Activated CD4-positive, alpha-beta memory T cell treated with anti-CD3 and anti-CD28 coated beads for 36 hours (primary cell): ENCODE measurements at places on chromosomes 6 and 20. TPM values are rescaled to one million over a fixed set of nuclear protein-coding genes. Genes with fewer than 3 reads are reported as not detected.

Gene TRDN
- not detected for total RNA-seq

Gene RAD21L1
- total RNA-seq, result not detected

- DNase-seq, result no peak
Observed at GRCh38 chr6:44806656-44807055, 419.1 kb downstream of the CDC5L start.

- no peak for DNase-seq
Observed at GRCh38 chr6:80728830-80729229, 622.4 kb downstream of the BCKDHB start.

DNA sequence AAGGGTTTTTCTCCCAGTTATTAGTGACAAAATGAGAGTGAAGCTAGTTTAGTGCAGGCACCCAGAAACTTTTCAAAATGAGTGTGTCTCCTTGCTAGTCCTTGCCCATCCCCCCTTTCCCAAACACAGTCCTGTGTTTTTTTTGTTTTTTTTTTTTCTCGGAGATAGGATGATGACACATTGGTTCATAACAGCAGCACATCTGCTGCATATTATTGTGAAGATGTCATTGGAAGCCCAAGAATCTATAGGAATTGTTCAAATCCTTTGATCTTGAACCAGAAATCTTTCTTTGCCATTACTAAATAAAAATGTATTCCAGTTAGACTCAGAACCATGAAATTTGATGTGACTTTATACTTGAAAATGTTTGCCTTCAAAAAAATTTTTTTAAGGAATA is 162.4 kb downstream of the FRK start:
- DNase-seq, result no peak

- no peak for DNase-seq
Observed at GRCh38 chr6:123055256-123055655, 59.2 kb downstream of the CLVS2 start.

- peak; percentile 85 for DNase-seq
Observed at GRCh38 chr20:50111120-50111828, 1.7 kb downstream of the UBE2V1 start.

GRCh38 chr6:152316024-152316423 is 321.1 kb downstream of the SYNE1 start:
- DNase-seq, result no peak

- no peak for DNase-seq
Observed at GRCh38 chr20:25065072-25065624, 7.2 kb upstream of the ACSS1 start.
